ENCODE measurements at places on chromosomes 16 and 17.

- no peak for DNase-seq
Measured at GRCh38 chr17:18257268-18257981, 1.1 kb downstream of the FLII start.

- DNase-seq: no peak
Measured at GRCh38 chr17:69512946-69513345, 98.4 kb downstream of the MAP2K6 start.

DNA sequence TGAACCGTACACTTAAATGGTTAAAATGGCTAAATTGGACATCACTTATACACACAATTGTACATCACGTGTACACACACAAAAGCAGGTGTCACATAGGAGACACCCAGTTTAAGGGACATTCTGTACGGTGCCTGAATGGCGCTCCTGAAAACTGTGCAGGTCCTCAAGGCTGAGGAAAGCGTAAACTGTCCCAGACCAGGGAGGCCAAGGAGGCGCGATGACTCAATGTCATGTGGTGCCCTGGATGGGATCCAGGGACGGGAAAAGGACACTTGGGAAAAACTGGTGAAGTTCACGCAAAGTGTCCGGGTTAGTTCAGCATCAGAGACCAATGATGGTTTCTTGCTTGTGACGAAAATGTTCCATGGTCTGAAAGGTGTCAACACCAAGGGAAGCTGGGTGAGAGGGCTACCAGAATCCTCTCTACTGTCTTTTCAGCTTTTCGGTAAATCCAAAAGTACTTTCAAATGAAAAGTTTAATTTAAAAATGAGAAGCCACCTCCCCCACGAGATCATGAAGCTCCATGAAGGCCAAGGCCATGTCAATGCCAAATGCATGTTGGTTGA lies 112.2 kb downstream of the CMIP start:
- no peak for DNase-seq

GRCh38 chr17:67374329-67375053 lies 2.6 kb upstream of the PITPNC1 start:
- DNase-seq: peak; percentile 75

- no peak for DNase-seq
Measured at GRCh38 chr17:82435103-82435502, 15.4 kb downstream of the CYBC1 start.

GRCh38 chr16:86406056-86406455 lies 104.3 kb upstream of the FOXF1 start:
- DNase-seq: no peak
